ENCODE measurements at places on chromosomes 2 and 18.
A peak's percentile ranks its signal among the peaks of the same experiment; 100 is the strongest.

- DNase-seq: no peak
Measured at GRCh38 chr18:31901063-31901462, 41.9 kb downstream of the TRAPPC8 start.

- peak; percentile 45 for DNase-seq
Measured at GRCh38 chr2:196260546-196260945, 89.2 kb upstream of the STK17B start.

- no peak for DNase-seq
Measured at GRCh38 chr2:17093712-17094111, 424.5 kb downstream of the RAD51AP2 start.

GRCh38 chr2:216217904-216218260 is 108.7 kb downstream of the XRCC5 start:
- no peak for DNase-seq

DNA sequence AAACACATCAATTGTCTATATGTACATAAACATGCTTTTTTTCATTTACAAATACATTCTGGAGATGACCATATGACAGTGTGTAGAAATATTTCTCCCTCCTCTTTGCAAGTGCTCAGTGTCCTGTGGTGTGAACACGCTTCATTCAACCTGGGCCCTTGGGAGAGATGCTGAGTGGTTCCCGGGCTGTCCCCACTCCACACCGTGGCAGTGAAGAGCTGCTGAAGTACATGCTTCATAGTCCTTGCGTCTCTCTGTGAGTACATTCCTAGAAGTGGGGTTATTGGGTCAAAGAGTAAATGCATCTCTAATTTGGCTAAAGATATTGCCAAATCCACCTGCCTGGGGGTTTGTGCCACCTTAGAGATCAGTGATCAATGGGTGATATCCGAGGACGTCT is 6.5 kb upstream of the GPR35 start:
- DNase-seq: no peak

GRCh38 chr2:70596739-70597138 is 43.1 kb upstream of the TGFA start:
- DNase-seq: no peak

DNA sequence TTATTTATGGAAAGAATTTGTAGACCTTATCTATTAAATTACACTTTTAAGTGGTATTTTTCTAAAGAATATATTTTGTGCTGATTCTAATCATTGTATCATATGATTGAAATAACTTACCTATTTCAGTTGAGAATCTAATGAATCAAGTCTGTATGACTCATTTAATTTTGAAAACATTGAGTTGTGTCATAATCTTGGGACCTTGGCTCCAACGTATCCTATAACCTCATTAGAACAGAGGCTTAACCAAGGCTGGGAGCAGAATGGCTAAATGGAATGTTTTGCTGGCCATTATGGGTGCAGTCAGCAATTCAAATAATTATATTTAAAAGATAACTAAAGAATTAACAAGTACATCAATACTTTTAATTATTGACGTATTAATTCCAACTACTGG is 19.6 kb upstream of the GULP1 start:
- DNase-seq: no peak

GRCh38 chr2:25473758-25474340 is 132.1 kb upstream of the DNMT3A start:
- peak; percentile 9 for DNase-seq

GRCh38 chr2:241358470-241358869 is 2.4 kb downstream of the FARP2 start:
- no peak for DNase-seq

DNA sequence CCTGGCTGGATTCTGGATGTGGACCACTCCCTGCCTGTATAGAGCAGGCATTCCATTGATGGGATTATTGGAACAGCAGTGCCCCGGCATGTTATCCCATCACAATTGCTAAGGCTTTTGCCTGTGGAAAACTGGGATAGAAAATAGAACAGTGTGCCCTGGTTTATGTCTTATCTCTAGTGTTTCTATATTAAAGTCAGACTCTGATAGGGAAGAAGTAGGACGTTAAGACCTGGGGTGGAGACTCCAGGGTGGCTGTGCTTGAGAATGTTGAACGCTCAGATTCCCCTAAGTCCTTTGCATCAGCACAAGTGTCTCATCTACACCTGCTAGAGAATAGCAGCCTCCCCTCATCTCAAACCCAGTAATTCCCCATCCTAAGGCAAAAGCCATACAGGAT is 10.8 kb upstream of the NETO1 start:
- no peak for DNase-seq

DNA sequence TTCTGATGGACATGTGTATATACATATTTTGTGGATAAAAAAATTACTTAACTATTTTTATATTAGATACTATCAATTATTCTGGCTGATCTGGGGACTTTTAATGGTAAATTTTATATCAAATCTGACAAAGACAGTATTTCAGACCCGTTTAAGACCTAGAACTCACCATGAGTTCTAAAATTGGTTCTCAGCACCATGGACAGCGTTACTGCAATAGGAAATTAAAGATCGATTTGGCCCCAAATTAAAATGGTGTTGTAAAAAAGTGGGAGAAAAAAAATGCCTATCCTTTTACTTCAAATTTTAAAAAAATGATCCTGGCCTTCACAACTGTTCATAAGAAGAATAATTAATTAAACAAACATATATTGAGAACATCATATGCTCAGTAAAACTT is 919 bp upstream of the SCN2A start:
- DNase-seq: peak; percentile 17

GRCh38 chr2:188146888-188147287 is 144.8 kb upstream of the GULP1 start:
- no peak for DNase-seq

GRCh38 chr2:143482771-143483170 is 353.6 kb downstream of the ARHGAP15 start:
- DNase-seq: no peak

DNA sequence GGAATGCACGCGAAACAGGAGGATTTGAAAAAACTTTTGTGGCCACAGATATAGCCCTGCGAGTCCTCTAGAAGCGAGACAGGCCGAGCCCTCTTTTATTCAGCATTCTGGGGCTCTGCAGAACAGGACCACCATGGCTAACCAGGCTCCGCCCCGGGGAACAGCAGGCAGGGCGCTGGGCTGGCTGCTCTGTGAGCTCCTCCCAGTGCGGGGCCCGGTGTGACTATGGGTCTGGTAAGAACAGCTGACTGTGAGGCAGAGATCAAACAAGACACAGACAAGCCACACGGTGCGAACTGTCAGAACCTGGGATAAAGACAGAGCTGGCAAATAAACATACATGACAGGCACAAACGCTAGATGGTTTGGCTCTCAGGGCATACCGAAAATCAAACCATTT is 15.5 kb downstream of the PXDN start:
- peak; percentile 18 for DNase-seq

All from DND-41 (cell line).